Hematopoietic multipotent progenitor cell treated with erythropoietin and hydrocortisone succinate and interleukin-3 and kit ligand, for 17 days (in vitro differentiated cells): ENCODE measurements at places on chromosomes 3 and 15.

- no peak for DNase-seq
Measured at GRCh38 chr3:2023959-2024358, 74.7 kb upstream of the CNTN4 start.

GRCh38 chr3:56899078-56899477 is 97.3 kb upstream of the ARHGEF3 start:
- no peak for DNase-seq

DNA sequence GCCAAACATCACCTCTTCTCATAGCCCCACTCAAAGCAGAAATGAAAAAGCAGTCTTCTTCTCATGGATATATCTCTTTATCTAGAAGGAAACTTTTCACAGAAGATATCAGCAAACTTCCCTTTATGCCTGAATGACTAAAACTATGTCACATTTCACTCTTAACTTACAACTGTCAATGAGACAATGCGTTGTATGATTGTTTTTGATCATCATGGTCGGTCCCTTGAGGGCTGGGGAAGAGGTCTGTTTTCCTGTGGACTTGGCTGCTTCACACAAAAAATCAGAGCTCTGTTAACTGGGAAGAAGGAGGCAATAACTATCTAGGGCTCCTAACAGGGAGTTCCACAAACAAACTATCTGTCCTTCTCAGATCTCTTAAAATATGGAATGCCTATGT is 5.1 kb downstream of the NLGN1 start:
- no peak for DNase-seq

- no peak for DNase-seq
Measured at GRCh38 chr3:101791778-101792177, 12.8 kb downstream of the NXPE3 start.

- DNase-seq, result no peak
Measured at GRCh38 chr15:69595009-69595791, 142.6 kb downstream of the RPLP1 start.

- DNase-seq, result no peak
Measured at GRCh38 chr15:67383899-67384298, 129.3 kb downstream of the IQCH start.

- no peak for DNase-seq
Measured at GRCh38 chr3:179750720-179751328, 98.0 kb downstream of the USP13 start.

DNA sequence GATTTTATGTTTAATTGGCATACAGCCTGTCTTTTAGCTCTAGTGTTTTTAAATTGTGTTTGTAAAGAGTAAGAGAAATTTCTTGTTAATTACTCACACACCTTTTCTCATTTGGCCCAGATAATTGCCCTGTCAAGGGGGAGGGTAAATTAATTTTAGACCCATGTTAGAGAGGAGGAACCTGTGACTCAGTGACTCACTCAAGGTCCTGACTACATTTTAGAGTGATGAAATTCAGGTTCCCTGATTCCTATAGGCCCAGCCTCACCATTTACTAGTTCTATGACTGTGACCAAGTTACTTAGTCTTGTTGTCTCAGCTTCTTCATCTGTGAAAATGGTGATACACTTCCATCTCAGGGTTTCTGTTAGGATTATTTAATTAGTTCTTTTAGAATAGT is 125.2 kb upstream of the DPH6 start:
- DNase-seq, result no peak

- DNase-seq, result no peak
Measured at GRCh38 chr3:167913219-167913835, 177.8 kb downstream of the SERPINI1 start.

DNA sequence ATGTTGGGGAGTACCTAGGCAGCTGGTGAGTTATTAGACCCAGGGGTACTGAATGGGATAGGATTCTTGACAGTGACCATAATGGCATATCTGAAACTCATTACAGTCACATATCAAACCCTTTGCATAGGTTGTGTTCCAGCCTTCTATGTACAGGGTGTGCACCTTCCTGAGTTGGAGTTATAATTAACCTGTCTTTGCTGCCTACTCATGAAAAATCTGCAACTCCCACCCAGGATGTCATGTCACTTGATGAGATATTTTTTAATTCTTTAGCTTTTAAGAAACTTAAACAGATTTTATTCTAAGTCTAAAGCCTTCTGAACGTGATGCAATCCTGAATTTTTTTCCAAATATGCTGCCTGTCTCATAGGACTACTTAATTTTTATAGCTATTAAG is 21.1 kb upstream of the ADGRG7 start:
- DNase-seq, result no peak

DNA sequence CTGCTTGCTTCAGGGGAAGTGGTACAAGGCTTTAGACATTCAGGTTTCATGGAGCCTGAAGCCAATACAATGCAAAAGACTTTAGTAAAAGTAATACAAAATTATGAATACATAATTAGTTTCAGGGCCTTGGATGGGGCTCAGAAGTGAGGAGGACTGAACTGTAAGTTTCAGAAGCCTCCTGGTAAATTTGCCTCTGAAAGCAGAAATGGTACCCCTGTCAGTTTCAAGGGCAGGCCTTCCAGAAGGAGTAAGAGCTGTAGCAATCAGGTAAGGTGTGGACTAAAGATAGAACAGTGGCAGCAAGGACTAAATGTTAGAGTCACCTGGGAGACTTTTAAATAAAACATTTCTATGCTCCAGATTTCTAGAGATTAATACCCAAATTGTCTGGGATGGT is 402.5 kb upstream of the GOLIM4 start:
- DNase-seq, result no peak
